ENCODE measurements at places on chromosomes 3 and 15.

DNA sequence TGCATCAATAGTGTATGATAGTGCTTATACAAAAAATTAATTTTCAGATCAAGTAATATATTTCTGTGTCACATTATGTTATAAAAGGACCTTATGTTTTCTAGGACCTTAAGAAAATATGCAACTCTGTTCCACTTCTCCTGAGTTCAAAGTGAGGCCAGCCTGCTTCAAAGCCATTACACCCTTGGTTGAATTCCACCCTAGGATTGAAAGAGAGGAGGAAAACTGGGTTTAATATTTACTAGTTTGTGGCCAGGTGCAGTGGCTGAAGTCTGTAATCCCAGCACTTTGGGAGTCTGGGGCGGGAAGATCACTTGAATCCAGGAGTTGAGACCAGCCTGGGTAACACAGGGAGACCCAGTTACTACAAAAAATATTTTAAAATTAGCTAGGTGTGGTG is 32.9 kb upstream of the NR1I2 start:
- DNase-seq = no peak

GRCh38 chr15:80523746-80524145 is 119.6 kb downstream of the ARNT2 start:
- DNase-seq = no peak

- no peak for DNase-seq
Observed at GRCh38 chr15:61750271-61751084, 309.8 kb downstream of the VPS13C start.

GRCh38 chr3:56856752-56857151 is 55.0 kb upstream of the ARHGEF3 start:
- DNase-seq = no peak

DNA sequence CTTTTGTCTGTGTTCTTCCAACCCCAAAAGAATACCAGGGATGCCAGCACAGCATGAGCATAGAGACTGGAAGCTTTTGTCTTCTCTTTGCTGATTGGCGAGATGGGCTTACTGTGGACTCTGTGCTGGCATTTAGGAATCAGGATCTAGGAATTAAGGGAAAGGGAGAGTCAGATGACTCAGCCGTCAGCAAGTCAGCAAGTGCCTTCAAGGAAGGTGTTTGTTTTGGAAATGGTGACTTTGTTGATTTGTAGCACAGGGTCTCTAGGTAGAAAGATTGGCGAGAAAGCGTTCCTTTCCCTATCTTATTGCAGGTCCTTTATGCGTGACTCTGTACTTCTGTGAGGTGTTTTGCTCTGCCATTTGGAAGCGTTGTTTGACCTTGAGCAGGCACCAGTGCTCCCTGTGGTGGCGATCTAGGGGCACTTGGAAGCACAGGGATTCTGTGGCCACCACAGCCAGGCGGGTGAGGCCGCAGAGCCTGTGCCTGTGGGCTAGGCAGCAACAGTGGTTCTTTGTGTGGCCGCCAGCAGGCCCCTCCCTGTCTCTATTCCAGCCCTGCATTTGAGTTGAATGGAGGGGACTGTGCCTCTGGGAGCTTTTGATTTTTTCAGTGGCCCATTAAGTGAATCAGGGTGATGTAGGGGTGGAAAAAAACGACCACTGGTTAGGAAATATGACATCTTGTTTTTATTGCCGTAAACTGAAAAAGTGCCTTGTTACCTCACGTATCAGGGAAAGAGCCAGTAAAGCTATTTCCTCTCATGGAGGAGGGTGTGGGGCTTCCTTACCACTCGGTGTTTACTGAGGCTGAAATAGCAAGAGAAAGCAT is 19.0 kb downstream of the FAN1 start:
- DNase-seq = no peak

DNA sequence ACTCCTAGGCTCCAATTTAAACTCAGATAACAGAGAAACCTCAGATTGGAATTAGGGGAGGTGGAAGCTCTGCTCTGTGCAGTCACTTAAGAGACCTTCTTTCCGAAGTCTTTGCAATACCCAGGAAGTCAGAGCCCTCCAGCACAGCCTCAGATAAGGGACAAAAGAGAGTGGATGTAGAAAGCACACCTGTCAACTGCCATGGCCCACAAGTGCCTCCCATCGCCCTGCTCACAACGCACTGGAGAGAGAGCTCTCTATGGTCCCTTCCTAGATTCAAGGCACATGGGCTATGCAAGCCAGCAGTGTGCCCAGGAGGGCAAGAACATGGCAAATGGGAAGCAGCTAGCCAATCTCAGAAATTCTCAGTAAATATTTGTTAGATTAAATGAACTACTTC is 47.3 kb upstream of the TBL1XR1 start:
- DNase-seq = no peak
